Heart right ventricle (tissue), 16 donors: ENCODE measurements at places on chromosomes 2 and 18.

GRCh38 chr2:96485751-96486651, 19.2 kb downstream of the NEURL3 start:
- DNase-seq: peak; percentile 69

- DNase-seq: no peak
Measured at GRCh38 chr18:74382481-74383017, 66.9 kb downstream of the C18orf63 start.

- DNase-seq: peak; percentile 45
Measured at GRCh38 chr2:68643011-68643873, at the start of gene PROKR1. PROKR1 (plus strand) TSS chr2:68643579; CDS start chr2:68645822, 2,243 bp downstream.

DNA sequence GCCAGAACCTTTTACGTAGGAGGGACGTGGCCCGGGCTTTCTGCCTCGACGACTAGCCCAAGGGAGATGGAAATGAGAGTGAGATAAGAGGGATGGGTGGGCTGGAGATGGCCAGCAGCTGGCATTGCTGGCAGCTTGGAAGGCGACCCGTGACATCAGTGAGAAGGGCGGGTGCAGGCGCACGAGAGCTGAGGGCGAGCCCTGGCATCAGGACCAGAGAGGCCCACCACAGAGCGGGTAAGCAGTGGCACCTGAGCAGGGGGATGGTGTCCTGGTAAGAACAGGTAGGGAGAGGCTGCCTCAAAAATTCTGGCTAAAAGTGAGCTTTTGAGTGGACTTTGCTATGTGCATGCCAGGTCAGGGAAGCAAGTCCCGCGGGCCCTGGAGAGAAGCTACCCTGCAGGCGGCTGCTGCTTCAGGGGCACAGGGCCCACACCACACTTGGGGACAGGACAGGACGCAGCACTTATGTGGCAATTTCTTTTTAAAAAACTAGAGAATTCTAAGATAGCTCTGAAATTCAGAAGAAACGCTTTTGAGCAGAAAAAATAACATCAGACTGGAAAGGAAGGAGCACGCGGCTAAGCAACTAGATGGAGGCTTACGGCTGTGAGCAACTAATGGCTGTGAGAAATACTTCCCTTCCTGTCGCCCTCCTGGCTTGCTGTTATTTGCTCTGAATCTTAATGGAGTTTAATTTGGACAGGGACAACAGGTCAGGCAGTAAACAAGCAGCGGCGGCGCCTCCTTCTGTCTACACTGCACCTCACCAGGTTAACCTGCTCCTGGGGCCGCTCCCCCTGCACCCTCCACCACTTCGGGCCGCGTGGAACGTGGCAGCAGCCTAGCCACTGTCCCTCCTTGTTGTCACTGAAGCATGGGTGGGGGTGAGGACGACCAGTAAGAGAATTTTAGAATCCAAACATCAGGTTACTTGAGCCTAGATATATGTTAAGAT, 20.5 kb downstream of the THAP4 start:
- DNase-seq: no peak

DNA sequence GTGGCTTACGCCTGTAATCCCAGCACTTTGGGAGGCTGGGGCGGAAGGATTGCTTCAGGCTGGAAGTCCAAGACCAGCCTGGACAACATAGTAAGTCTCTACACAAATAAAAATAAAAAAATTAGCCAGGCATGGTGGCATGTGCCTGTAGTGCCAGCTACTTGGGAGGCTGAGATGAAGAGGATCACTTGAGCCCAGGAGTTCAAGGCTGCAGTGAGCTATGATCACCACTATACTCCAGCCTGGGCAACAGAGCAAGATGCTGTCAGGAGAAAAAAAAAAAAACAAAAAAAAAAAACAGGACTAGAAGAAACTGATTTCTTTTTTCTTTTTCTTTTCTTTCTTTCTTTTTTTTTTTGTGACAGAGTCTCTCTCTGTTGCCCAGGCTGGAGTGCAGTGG, 13.6 kb downstream of the SPDYA start:
- DNase-seq: no peak

DNA sequence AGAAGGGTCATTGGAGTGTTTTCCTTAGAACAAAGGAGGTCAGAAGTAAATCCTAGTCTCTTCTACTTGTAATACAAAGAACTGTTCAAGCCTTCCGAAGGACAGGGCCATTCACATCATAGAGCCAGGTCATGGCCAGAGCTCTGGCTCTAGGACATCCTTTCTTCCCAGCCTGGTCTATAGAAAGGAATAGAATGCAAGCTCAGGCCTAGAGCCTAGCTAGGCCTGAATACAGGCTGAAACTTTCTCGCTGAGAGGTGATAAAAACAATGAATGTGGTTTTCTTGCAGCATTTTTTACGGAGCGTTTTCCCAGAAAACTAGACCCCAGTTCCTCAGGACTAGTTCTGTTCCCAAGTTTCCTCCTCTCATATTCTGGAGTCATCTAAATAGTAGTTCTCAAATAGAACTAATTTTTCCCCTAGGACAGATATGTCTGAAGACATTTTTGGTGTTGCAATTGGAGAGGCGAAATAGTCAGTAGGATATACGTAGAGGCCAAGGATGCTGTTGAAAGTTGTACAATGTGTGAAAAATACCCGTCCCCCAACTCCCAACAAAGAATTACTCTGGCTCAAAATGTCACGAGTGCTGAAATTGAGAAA, 6.8 kb downstream of the UGT1A6 start:
- no peak for DNase-seq

- DNase-seq: no peak
Measured at GRCh38 chr2:224969633-224970260, 72.5 kb downstream of the DOCK10 start.

DNA sequence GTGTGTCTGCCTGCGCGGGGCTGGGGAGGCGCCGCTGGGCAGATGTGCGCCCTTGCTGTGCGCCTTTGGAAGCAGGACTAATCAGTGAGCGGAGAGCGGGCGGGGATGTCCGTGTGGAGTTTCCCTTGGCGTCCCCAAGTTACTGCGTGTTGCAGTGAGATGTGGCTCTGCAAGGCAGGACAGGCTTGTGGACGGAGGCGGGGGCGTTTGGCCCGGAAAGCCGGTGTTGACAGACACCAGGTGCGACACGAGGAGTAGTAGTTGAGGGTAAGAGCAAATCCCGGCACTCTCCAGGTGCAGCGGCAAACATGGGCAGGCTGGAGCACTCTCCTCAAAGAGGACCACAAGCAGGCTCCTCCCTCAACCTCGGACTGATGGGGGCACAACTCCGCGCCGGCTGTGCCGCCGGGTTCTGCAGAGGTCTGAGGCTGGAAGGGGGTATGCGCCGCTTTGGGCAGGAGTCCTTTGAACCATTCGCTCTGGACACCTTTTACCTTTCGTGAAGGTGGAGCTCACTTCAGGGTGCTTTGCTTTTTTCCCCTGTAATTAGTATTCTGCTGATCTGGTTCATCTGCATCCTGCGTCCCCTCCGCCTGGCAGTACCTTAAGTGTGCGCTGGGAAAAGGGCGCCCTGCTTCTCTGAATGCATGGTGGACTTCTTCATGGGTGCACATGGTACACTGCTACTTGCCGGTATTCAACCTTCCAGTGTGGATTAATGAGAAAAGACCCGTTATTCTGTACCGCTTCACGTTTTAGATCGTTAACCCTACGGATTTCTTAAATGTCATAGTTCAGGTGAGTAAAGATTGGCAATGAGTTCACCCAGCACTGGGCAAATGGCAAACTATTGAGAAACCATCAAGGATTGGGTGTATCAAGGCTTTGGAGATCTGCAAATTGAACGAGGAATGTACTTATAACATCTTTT, 608 bp downstream of the CDH7 start:
- DNase-seq: no peak

DNA sequence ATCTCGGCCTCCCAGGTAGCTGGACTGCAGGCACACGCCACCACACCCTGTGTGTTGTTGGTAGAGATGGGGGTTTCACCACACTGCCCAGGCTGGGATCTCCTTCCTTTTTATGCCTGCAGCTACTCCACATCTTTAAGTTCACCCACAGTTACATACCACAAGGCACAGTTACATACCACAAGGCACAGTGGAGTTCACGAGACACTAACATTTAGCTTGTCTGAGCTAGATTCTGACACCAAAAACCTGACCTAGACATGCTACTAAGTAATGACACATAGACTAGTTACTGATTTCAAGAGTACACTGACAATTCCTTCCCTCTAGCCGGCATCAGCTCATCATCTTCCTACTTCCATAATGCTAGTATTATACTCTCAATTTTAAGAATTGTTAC, 4.3 kb downstream of the POLR2D start:
- no peak for DNase-seq

DNA sequence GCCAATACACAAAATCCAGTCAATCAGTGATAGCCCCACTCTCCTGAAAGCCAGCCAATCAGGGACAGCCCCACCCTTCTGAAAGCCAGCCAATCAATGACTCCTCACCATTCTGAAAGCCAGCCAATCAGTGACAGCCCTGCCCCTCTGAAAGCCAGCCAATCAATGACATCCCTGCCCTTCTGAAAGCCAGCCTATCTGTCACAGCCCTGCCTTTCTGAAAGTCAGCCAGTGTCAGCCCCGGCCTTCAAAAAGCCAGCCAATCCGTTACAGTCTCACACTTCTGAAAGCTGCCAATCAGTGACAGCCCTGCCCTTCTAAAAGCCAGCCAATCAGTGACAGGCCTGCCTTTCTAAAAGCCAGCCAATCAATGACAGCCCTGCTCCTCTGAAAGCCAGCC, 95.9 kb upstream of the HDAC4 start:
- no peak for DNase-seq

GRCh38 chr2:83572400-83572799, 886.7 kb downstream of the SUCLG1 start:
- no peak for DNase-seq

GRCh38 chr2:109126501-109126860, 2.5 kb upstream of the SH3RF3 start:
- DNase-seq: no peak

GRCh38 chr18:21955757-21956652, 213.4 kb upstream of the GATA6 start:
- DNase-seq: peak; percentile 85

- DNase-seq: no peak
Measured at GRCh38 chr2:113216321-113216720, 42.5 kb downstream of the PSD4 start.

GRCh38 chr2:28726177-28726576, 25.5 kb upstream of the PPP1CB start:
- no peak for DNase-seq

DNA sequence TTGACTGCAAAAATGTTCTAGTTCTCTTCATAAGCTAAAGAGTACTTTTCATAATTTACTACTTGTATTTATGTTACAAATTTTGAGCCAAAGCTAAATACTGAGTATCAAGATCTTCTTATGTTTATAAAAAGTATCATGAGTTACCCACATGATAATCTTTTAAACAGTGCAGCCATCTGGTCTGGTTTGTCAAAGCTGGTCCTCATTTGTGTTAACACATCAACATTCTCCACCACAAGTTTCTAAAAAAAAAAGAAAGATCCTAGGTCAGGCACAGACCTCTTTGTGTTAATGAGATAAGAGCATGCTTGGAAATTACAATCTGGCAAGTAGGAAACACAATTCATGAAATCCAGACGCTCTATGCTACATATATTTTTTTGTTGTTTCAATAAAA, 75.5 kb upstream of the FRZB start:
- DNase-seq: no peak

GRCh38 chr18:421247-422155, 79.0 kb downstream of the COLEC12 start:
- no peak for DNase-seq

- no peak for DNase-seq
Measured at GRCh38 chr2:75456111-75456510, 104.6 kb downstream of the EVA1A start.

DNA sequence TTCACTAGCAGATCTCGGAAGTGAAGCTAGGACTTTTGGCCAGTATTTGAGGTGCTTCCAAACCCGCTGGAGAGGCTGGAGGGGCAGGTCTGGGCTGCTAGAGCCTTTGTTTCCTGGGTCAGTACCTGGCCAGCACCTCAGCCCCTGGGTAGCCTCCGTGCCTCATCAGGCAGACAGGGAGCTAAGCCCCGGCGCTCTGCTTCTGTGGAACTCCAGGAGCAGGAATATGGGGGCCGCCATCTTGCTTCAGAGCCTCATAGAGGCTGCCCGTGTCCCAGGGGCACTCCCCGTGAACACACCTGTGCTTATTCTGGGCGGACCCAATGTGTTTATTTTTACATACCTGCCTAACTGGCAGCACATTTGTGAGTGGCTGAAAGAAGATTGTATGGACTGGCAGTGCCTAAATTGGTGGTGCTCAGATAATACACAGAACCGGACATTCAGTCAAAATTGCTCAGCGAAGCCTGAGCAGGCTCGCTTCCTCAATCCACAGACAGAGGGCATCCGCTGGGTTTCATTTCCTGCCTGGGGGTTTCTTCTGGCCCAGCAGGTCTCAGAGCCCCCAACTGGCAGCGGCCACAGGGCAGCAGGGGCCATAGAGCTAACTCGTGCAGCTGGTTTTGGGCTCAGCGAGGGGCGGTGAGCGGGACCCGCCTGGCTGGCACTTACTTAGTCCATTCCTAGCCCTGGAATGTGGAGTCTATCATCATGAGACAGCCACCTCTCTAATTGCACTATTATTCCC, 176.8 kb upstream of the ALKAL2 start:
- DNase-seq: no peak

DNA sequence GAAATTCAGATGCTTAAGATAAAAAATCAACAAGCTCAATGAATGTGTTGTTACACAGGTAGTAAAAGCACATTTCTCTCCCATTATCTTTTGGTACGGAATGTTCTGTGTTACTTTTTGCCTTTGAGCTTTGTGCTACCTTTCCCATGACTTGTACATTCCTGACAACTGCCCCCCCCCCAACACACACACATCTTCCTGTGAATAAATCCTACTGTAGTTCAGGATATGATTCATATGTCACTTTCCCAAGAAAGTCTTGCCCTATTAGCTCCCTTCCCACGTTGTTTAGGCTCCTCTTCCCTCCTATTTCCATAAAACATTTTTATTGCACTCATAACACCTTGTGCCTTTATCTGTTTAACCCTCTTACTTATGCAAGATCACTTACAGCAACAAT, 442.6 kb upstream of the LRATD1 start:
- DNase-seq: no peak

DNA sequence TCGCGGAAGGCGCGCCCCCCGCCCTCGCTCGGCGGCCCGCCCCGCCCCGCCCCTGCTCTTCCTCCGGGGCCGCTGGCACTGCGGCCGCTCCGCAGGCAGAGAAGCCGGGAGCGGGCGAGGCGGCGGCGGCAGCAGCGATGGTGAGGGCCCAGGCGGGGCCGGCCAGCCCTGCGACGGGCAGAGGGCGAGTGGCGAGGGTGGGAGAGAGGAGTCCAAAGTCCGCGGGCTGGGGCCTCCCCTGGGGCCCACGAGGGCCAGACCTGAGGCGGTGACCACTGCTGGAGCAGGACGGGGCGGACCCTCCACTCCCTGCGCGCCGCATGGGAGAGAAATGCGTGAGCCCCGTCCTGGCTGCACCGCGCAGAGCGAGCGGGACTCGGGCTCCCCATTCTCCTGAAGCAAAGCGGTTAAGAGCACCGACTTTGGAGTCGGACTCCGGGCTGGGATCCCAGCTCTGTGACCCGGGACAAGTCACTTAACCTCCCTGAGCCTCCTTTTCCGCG, at the start of gene VAMP5:
Gene VAMP5, plus strand, starts transcription at position 78 of the 503 bp plus-strand sequence. Its CDS starts 60 bp downstream, at position 138.
- no peak for DNase-seq

- peak; percentile 36 for DNase-seq
Measured at GRCh38 chr2:169839954-169840746, 12.9 kb downstream of the UBR3 start.

- no peak for DNase-seq
Measured at GRCh38 chr2:101508636-101509035, 33.7 kb upstream of the RFX8 start.

- no peak for DNase-seq
Measured at GRCh38 chr2:108552566-108552965, 18.3 kb downstream of the LIMS1 start.

- DNase-seq: no peak
Measured at GRCh38 chr2:105324732-105325131, 4.8 kb downstream of the TGFBRAP1 start.

GRCh38 chr2:69565431-69565839, 78.1 kb downstream of the AAK1 start:
- DNase-seq: peak; percentile 48
